CD8-positive, alpha-beta memory T cell (primary cell): ENCODE measurements at places on chromosomes 6 and 20.

DNA sequence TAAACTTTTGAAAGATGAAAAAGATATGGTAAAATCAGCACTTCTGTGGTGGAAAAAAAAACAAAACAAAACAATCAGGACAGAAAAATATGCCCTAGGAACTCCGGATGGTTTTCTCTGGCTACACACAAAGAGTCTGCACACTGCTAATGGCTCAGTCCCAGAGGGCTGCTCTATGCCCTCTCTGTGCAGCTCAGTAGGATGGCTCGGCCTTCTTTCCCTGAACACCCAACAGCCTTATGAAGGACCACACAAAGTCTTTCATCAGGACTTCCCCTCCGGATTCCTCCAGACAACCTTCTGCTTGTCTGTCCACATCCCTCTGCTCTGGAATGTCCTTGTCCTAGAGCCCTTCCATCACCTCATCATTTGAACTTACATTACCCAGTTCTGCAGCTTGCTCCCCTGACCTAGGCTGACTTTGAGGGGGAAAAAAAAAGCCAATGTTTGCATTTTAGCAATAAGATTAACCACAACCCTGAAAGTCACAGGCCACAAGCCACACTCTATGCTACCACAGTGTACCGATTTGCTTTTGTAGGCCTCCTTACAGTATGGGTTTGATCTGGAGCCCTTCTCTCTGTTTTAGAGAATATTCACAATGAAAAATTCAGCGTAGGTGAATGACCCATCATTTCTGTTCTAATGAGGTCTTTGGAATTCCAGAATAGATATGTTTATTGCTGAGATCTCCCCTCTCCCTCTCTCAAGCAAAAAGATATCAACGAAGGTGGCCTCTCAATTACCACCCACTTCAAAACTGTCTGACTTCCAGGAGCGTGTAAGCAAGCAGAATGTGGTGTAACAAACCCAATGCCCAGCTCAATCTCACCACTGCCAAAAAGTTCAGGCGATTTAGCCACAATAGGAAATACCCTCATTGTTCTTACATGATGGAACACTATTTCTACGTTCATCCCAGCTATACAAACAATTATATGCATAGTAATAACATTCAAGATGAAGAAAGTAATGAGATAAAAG lies 164.0 kb downstream of the GMDS start:
- H3K27me3 ChIP-seq: no peaks in the 10 kb centered on the region
- H3K36me3 ChIP-seq: no peaks in the 10 kb centered on the region
- no peak overlapping the region for H3K4me3 ChIP-seq
- no peaks in the 10 kb centered on the region for H3K4me1 ChIP-seq
- no peak for DNase-seq

- H3K27ac ChIP-seq: no peak overlapping the region
- peaks cover 22% of the 10 kb centered on the region for H3K36me3 ChIP-seq
- no peaks in the 10 kb centered on the region for H3K27me3 ChIP-seq
- H3K4me3 ChIP-seq: no peak overlapping the region
- no peak for DNase-seq
Observed at GRCh38 chr20:47206962-47207641, 149.4 kb downstream of the ZMYND8 start.

DNA sequence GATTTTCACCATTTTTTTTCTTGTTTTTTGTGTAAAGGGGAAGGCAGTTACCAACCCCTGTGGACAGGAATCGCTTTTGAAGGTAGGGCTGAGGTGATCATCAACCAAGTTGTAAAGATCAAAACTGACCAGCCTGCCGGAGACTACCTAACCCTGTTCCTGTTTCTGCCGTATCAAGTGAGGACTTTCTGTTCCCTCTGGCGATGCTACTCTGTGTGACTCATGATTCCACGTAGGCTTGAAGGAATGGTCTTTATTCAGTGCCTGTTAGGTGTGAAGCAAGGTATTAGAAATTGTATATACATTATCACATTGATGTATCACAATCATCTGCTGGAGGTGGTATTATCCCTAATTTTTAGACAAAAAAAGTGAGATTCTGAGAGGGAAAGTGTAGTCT lies 161.3 kb downstream of the SOX4 start:
- DNase-seq: no peak
- H3K27ac ChIP-seq: no peak overlapping the region
- H3K4me3 ChIP-seq: no peak overlapping the region
- H3K36me3 ChIP-seq: no peaks in the 10 kb centered on the region

- no peak overlapping the region for H3K4me3 ChIP-seq
- no peaks in the 10 kb centered on the region for H3K4me1 ChIP-seq
- no peak overlapping the region for H3K27ac ChIP-seq
- no peak for DNase-seq
Observed at GRCh38 chr6:161105408-161105807, 113.8 kb downstream of the MAP3K4 start.

DNA sequence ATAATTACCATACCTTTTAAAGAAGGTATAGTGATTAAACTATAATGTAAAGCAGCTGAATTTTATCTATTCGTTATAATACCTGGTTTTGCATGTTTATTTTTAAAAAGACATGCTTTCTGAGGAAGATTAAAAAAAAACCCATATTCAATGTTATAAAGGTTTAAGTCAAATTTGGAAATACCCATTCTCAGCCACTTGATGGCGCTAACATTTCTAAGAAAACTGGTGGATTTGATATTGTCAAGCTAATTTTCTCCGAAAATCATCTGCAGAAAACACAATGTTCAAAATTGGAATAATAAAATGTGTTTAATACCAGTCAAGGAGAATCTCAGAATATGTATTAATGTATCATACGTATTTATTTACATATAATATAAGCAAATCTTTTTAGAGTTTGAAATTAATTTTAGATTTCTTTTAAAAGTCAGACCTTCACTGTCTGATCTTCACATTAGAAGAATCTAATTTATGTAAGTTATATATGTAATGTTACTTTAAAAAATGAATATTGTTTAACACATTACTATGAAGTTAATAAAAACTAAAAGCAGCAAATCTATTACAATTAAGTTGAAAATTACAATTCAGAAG lies 35.0 kb downstream of the SHPRH start:
- no peaks in the 10 kb centered on the region for H3K27me3 ChIP-seq
- H3K27ac ChIP-seq: no peak overlapping the region
- H3K36me3 ChIP-seq: no peaks in the 10 kb centered on the region
- peak; percentile 5 for DNase-seq
- H3K4me3 ChIP-seq: no peak overlapping the region

DNA sequence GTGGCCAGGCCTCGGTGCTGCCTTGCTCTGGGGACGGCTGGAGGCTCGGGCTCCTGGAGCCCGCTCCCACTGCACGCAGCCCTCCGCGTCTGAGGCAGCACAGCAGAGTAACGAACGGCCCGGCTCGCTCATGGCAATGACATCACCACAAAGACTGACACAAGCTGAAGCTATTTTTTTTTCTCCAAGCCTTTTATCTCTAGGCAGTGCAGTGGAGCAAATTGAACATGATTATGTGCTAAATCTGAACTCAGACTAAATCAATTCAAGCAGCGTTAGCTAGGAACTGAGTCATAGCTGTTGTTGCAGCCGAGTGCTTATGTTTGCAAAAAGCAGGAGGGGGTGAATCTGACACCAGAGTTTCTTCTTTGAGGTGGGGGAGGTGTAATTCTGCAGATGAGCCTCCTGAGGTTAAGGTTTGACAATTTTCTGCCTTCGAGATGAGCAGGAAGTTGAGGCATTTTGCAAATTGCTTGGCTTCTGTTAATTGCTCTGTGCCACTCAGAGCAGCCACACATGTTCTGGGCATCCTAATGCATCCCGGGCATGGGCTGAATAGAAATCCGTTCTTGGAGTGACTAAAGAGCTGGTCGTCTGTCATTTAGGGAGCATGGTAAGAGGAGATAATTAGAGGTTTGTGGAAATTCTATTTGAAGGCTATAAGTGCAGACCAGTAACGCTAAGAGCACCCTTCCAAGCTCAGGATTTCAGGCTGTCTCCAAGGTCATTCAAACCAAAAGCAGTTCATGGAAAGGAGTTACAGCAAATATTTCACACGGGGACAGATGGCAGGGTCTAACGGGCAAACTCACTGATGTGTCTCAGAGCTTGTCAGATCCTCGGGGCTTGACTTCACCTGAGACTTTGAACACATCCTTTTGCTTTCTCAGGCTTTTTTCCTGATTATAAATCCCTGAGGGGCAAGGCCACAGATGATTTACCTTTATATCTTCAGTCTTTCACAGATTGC lies 155.1 kb upstream of the ENPP5 start:
- peaks cover 4% of the 10 kb centered on the region for H3K4me1 ChIP-seq
- no peak for DNase-seq
- H3K36me3 ChIP-seq: no peaks in the 10 kb centered on the region
- H3K27me3 ChIP-seq: no peaks in the 10 kb centered on the region
- H3K4me3 ChIP-seq: no peak overlapping the region

- no peak for DNase-seq
- H3K4me3 ChIP-seq: no peak overlapping the region
- no peaks in the 10 kb centered on the region for H3K36me3 ChIP-seq
- H3K4me1 ChIP-seq: no peaks in the 10 kb centered on the region
Observed at GRCh38 chr20:3431109-3431508, 23.6 kb upstream of the DNAAF9 start.

- no peaks in the 10 kb centered on the region for H3K4me1 ChIP-seq
- DNase-seq: no peak
- H3K27ac ChIP-seq: no peak overlapping the region
- no peaks in the 10 kb centered on the region for H3K36me3 ChIP-seq
- H3K4me3 ChIP-seq: no peak overlapping the region
- no peaks in the 10 kb centered on the region for H3K27me3 ChIP-seq
Observed at GRCh38 chr20:13700761-13701160, 62.0 kb upstream of the TASP1 start.
